G401 (cell line): ENCODE measurements at places on chromosomes 11 and 22.

- peak; percentile 14 for DNase-seq
Observed at GRCh38 chr11:107592813-107593212, 1.9 kb downstream of the ELMOD1 start.

DNA sequence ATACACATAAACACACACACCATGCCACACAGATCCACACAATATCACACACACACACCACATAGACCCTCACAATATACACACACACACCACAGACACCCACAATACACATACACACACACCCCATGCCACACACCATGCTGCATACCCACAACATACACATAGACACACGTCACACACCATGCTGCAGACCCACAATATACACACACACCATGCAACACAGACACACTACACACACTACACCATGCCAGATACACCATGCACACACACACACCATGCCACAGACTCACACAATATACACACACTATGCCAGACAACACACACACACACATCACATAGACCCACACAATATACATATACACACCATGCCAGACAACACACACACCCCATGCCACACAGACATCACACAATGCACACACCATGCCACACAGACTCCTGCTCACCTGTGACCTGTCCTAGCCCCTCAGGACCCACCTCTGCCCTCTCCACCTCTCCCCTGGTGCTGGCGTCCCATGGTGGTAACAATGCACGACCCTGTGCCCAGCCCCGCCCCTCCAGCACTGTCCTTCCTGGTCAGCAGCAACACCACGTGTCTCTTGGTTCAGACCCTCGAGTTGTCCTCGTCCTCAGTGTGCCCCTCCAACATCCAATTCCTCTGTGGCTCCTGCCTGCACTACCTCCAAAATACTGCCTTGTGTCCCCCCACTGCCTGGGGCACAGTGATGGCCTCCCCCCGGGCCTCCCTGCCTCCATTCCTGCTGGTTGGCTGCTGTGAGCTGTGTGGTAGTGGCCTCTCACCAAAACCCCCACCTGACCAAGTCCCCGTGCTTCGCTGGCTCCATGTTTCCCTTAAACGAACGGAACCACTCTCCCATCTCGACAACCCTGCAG is 23.7 kb upstream of the RFPL3 start:
- DNase-seq: no peak

DNA sequence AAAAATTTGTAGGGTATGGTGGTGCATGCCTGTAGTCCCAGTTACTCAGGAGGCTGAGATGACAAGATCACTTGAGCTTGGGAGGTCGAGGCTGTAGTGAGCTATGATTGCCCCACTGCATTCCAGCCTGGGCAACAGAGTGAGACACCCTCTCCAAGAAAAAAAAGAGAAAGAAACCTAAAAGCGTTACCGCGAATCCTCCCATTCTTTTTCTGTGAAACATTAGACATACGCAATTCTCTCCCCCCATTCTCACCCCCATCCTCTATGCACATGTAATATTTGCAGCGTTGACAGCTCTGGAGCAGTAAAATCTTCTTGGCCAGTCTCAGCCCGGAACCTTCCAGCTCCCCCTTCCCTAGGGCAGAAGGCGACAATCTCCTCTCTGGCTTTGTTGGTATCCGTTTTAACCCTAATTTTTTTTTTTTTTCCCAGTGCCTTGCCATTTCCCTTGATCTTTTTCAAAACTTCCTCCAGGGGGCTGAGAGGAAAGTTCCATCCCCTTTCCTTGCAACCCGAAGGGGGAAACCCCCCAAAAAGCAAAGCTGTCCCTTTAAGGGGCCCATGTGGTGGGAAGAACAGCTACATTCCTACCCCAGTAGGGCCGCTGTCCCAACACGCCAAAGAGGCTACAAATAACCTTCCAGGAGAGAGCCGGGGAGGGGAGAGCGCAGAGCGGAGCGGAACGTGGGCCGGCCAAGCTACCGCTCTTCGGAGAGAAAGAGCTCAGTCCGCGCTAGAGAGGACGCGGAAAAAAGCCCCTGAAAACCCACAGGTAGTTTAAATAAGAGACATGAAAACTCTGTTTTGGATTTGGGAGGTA is 1.9 kb downstream of the LRP4 start:
- peak; percentile 58 for DNase-seq

GRCh38 chr11:133081730-133082452 is 450.4 kb downstream of the OPCML start:
- no peak for DNase-seq

DNA sequence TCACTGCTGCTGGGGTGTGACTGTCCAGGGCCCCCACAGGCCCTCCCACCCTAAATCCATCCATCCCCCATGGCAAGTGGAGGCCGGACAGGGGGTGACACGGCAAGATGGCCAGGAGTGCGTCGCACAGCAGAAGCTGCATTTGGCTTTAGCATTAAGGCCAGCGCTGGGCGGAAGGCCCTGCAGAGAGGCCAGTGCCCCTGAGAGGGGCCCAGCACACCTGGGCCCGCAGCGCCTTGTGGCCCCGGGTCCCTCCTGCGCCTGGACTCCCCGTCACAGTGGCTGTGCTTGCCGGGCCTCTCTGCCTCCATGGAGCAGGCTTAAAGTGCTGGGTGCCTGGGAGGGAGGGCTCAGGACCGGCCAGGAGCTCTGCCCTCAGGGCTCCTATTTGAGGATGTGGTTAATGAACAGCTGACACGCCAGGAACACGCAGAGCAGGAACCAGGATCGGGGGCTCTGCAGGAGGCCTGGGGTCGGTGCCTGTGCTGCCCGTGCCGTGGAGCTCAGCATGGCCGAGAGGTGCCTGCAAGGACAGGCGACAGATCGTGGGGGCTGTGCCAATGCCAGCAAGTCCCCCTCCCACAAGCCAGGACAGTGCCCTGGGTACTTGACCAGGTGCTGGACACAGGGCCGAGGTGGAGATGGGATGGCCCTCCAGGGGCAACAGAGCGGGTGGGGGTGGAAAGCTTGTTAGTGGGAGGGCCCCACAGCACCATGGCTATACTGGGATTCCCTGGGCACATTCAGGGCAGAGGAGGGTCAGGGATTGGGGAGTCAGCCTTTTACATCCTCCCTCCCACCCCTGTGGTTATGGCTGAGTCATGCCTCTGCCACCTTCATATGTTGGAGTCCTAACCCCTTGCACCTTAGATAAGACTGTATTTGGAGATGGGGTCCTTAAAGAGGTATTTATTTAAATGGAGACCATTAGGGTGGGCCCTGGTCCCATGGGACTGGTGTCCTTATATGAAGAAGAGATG is 30.9 kb upstream of the CARS1 start:
- DNase-seq: no peak
